ENCODE measurements at places on chromosomes 12 and 14.

DNA sequence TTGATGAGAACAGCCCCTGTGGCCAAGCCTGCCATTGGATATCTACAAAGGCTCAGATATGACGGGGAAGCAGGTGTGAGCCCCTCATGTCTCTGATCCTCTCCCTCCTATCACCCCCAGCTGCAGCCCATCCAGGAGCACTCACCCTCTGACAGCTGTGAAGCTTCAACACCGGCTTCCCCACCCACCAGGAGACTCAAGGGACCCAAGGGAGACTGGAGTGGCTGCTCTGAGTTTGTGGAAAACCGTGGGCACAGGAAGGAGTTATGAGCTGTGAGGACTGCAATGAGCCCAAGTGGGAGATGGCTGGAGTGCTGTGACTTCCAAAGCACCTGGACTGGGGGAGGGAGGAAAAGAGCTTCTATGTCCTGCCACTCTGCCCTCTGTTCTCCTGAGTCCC is 7.9 kb downstream of the IFI27L2 start:
- DNase-seq = no peak

GRCh38 chr12:109458771-109459208 is 18.3 kb downstream of the KCTD10 start:
- peak; percentile 28 for DNase-seq

GRCh38 chr12:108985750-108986149 is 35.1 kb downstream of the SVOP start:
- no peak for DNase-seq

- DNase-seq = peak; percentile 84
These were observed 33.9 kb downstream of the NUMB start for GRCh38 chr14:73424453-73424852.

GRCh38 chr12:56021889-56022497 is 1.1 kb downstream of the IKZF4 start:
- no peak for DNase-seq

DNA sequence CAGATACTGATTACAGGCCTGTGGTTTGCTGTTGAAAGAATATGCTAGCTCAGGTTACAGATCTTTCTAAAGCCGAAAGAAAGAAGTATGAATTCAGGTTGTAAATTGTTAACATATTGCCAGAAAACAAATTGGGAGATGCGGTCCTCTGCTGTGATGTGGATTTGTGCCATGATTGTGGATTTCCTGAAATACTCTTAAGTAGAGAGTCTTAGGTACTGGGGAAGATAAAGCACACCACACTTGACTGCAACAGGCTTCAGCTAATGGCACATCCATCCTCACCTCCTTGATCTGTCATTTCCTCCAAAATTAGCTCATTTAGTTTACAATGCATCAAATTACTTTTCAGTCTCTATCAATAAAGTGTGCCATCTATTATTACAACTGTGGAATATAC is 279.2 kb downstream of the SYT1 start:
- DNase-seq = no peak

GRCh38 chr14:92719890-92720323 is 28.5 kb downstream of the LGMN start:
- no peak for DNase-seq

GRCh38 chr14:47606566-47606965 is 68.8 kb downstream of the MDGA2 start:
- no peak for DNase-seq

DNA sequence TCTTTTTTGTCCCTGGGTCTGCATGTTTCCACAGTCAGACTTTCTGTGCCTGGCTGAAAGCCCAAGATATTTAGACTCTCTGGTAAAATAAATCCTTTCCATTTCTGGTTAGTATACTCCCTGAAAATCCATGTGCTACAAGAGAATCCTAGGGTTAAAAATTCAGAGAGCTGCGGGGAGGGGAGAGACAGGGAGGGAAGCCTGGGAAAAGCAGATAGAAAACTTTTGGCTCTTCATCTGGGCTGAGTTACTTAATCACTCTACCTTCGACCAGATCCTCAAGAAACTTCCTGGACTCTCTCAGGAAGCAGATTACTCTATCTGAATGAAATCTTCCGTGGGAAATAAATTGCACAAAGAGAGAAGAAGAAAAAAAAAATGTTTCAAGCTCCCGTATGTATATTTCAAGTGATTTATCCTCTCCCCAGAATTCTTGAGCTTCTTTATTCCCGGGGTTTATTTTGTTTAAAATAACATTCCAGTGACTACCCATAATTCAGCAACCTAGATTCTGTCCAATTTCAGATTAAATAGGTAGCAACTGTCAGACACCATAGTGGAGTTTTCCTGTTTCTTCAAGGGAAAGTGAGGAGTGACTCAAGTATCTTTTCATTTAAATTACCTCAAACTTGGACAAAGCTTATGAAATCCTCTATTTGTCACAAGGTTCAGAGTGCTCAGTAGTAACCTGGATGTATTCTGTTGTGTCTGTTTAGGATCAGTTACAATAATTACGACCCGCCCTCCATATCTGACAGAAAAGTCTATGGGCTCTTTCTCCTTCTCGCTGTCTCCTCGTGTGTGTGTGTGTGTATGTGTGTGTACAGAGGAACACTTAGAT is 163.7 kb downstream of the MYRFL start:
- DNase-seq = no peak

DNA sequence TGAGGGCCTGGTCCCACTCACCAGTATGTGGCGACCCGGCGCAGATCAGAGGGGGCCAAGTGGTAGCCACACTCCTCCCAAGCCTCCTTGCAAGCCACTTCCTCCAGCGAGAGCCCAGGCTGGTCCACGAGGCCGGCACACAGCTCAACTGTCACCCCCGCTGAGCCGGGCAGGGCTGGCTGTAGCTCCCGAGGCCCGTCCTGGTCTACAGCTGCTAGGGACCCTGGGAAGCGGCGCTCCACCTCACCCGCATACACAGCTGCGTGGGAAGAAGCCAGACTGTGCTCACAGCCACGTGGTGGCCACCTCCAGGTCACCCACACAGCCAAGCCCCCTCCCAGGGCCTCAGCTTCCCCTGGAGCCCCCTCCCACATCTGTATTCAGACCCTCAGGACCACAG is 4.6 kb downstream of the NUDT14 start:
- DNase-seq = no peak

DNA sequence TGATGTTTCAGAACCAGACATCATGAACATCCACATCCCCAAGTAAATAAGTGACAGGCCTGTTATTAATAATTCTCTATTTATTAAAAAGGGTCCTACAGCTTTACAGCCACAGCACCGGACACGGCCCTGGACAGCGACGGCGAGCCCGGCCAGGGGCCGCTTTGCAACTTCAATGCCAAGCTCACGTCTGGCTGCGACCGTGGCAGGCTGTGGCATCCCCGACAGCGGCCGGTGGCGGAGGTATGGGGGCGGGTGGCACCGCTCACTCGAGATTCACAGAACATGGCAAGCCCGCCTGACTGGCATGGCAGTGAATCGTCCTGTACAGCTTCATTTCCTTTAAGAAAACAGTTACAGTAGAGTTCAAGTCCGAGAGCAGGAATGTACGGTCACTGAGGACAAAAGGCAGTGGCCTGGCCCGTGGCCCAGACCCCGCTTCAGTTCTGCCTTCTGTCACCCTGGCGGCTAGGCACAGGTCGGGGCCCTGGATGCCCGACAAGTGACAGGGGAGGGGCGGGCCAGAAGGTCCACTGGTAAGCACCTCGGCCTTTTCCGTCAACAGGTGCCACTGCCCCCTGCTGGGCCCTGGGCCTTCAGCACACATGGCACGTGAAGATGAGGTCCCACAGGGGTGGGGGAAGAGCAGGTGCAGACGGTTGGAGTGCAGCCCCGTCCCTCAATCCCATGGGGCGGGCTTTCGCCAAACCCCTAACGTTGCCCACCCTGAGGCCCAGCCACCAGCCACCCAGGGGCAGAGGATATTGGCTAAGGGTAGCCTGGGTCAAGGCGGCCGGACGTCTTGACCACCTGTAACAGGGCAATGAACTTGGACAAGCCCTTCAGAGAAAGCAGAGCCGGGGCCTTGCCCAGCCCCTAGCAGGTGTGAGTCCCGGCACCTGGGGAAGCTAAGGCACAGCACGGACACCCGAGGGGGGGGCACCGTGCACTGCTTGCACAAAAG is 30.3 kb downstream of the HIP1R start:
- peak; percentile 58 for DNase-seq

GRCh38 chr14:49857427-49858003 is 4.9 kb upstream of the NEMF start:
- DNase-seq = no peak

DNA sequence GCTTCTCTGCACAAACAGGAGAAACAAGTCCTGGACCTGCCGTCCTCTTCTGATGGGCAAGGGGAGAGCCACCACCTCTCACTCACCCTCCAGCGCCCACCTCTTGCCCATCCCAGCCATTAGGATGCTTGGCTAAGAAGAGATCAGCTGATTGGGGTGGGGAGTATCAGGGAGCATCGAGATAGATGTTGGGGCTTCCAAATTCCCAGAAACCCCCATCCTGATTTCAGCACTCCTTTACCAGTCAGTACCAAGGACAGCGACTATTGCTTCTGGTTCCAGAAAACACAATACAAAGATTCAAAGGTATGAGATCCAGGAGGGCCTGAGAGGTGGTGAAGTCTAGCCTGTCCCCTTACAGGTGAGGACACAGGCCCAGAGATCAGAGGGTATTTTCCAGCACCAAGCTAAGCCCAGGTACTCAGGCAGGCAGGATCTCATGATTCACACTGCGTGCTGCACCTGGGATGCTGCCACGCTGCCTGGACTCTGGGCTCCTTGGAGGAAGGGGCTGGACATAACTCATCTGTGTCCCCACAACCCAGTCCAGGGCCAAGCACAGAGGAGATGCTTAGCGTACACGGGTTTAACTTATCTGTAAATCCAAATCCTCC is 76.6 kb downstream of the TUNAR start:
- no peak for DNase-seq

DNA sequence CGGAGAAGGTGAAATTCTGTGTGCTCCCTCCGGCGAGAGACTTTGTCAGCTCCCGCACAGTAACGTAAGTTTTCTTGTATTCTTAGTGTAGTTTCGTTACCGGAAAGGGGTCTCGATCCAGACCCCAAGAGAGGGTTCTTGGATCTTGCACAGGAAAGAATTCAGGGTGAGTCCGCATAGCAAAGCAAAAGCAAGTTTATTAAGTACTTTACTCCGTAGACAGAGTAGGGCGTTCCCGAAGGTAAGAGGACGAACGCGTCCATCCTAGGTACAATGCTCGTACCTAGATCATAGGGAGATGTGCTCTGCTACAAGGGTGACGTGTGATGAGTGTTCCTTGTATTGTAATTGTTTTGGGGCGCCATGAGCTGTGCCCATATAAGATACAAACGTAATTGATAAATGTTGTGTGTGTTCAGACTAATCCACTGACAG is 293 bp downstream of the IFI27L1 start:
- no peak for DNase-seq
